ENCODE measurements at places on chromosomes 12 and 14. TPM values are rescaled to one million over a fixed set of nuclear protein-coding genes. Genes with fewer than 3 reads are reported as not detected.
A peak's percentile ranks its signal among the peaks of the same experiment; 100 is the strongest.

The NGB gene
- not detected for total RNA-seq

The HOXC13 gene
- not detected for total RNA-seq

The NTN4 gene
- total RNA-seq = 85.3 TPM

- DNase-seq = peak; percentile 95
These were observed 20.7 kb upstream of the NEK9 start for GRCh38 chr14:75147423-75148071.

The CLSTN3 gene
- 6.1 TPM for total RNA-seq

DNA sequence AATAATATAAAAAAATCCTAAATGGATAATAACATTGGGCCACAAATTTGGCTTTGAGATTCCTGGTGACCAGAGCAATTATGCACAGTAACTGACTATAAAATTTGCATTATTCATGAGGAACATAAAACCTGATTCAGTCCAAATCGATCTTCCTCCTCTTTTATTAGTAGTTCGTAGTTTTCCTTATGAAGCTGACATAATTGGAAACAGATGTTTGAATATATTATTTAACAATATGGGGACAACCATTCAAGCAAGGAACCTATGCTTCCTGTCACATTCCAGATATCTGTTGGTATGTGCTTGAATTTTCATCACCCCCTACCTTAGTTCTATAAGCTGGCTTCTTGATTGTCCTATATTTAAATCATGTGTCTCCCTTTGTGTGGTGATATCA lies 34.9 kb downstream of the CCDC175 start:
- no peak for DNase-seq

DNA sequence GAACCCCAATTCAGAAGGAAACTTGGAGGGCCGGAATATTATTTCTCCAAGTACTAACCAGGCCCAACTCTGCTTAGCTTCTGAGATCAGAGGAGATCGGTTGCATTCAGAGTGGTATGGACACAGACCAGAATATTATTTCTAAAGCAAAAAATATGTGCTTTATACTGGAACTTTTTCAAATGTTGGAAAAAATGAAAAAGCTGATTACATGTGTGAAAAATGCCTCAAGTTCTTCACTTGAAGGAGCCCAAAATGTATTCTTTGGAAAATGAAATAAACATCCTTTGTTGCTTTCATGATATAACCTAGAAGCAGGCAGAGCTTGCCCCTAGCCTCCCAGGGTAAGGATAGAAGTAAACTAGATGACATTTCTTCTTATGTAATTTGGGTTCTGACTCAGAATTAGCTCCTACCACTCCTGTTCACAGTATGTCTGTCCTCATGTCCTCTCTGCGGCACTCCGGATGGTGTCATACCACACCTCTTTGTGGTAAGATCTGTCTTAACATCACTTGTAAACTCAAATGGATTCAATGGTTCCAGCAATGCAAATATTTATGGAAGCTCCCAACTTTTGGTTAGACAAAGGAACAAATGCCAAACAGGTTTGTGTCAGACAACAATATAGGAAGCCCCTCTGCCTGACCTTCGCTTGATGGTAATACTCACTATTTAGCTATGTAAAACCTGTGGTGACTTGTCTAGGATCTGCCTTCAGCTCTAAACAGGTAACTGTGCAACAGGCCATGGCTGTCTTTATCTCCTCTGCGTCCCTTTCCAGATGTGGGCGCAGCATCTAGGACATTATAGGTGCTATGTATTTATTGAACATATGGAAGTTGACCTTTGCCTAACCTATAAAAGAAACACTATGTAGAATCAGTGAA lies 178.5 kb downstream of the SSPN start:
- no peak for DNase-seq

DNA sequence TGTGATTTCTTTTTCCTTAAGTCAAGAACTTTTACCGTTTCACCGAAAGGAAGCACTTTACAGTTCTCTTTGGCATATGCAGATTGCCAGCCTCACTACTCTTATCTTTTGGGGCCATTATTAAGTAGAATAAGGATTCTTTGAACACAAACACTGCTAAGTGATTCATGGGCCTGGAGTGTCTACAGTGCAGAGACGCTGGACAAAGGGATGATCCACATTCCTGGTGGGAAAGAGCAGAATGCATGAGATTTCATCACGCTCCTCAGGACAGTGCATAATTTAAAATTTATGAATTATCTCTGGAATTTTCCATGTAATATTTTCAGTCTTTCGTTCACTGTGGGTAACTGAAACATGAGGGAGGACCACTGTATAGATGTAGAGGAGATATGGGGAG lies 90.2 kb downstream of the TTLL5 start:
- no peak for DNase-seq

DNA sequence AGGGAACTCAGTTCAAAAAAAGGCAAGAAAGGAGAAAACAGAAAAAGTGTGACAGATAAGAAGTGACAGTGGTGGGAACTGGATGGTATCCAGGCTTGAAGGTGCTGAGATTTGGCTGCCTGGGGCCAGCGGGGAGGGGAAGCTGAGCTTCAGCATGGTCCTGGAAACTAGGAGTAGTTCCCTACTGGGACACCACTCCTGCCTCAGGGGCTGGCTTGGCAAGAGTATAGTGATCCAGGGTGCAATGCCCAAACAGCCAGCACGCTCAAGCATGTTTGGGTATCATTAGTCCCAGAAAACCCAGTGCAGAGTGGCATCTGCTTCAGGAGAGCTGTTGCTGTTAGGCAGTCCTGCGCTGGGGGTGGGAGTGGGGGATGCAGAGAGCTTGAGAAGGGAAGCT lies 49.5 kb upstream of the KTN1 start:
- DNase-seq = no peak

GRCh38 chr14:20485900-20486299 lies 16.7 kb downstream of the PNP start:
- no peak for DNase-seq

- no peak for DNase-seq
These were observed 96.8 kb downstream of the PPHLN1 start for GRCh38 chr12:42422785-42423184.

GRCh38 chr14:37709419-37710195 lies 114.2 kb downstream of the TTC6 start:
- no peak for DNase-seq

- DNase-seq = no peak
These were observed 1505.5 kb upstream of the TMEM132C start for GRCh38 chr12:126761420-126761819.

- peak; percentile 77 for DNase-seq
These were observed 395.5 kb downstream of the ZFP36L1 start for GRCh38 chr14:68397371-68397811.

The STAC3 gene
- total RNA-seq = 0.48 TPM

DNA sequence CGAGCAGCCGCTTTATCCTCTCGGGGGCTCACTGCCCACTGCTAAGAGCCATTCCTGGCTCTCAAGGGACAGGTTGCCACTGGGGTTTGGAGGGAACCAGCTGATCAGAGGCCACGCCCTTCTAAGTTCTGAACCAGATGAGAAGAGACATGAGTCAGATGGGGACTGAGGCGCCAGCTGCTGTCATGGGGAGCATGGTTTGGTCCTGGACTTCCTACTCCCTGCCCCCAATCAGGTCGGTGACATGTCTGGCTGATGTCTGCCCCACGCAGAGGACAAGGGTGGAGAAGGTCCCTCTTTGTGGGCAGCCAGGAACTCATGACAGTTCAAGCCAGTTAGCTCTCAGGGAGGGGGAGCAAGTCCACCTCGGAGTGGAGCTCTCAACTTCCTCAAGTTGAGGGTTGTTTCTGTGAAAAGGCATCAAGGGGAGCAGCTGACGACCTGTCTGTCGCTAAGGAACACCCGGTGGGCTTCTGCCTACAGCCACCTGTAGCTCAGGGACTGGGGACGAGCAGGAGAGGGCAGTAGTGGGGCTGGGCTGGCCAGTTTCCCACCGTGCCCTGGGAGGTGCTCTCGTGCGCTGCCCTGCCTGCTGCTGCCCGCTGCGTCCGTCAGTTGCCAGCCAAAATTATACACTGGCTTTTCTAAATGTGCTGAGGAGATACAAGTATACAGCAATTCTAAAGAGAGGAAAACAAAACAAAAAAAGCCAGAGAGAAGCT lies 20.5 kb downstream of the PSMC1 start:
- DNase-seq = no peak

The RNASE9 gene
- total RNA-seq = not detected

DNA sequence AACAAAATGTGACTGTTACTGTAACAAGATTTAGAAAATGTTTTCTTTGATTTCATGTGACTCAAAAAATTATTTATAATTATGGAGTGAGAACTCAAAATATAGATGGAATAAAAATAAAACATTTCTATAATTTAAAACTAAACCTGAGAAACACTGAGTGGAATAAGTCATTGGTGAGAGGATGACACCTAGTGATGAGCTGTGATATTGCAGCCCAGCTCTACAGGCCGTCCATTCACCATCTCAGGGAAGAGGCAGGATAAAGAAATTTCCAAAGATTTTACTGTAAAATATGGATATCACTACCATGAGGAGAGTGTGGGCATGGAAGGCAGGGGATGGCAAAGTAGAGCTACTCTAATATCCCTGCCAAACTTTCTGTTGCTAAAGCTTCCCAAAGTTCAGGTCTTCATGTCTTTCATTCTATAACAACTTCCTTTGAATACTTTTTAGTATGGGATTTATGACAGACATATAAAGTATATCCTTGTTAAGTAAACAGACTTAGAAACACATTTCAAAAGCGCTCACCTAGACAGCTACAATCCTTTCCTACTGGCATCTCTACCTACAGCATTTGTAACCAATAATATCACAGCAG lies 308.0 kb downstream of the ITPR2 start:
- DNase-seq = no peak

DNA sequence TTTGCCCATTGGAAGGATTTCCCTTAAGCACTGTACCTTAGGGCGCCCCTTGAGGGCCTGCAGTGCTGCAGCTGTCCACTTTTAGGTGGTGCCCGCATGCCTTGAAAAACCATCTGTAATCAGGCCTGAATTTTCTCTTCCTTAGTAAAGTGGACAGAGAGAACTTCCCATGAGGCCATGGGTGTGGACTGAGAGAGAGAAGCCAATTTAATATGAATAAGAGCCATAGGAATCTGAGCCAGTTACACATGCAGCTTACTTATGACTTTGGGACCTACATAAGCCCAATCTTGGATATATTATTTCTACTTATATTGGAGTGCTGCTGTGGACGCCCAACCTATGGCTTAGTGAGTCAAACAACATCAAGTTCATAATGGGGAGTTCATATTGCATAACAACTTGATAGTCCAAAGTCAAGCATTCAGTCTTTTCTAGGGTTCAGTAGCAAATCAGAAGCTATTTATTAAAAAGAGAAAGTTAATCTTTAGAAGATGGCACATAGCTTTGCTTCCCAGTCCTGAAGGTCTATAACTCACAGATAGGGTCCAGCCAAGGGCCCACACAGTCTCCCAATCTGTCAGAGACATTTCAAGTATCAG lies 11.1 kb upstream of the ETV6 start:
- DNase-seq = no peak

The CCDC175 gene
- total RNA-seq = not detected

GRCh38 chr14:88154926-88155325 lies 150.0 kb downstream of the GPR65 start:
- no peak for DNase-seq

DNA sequence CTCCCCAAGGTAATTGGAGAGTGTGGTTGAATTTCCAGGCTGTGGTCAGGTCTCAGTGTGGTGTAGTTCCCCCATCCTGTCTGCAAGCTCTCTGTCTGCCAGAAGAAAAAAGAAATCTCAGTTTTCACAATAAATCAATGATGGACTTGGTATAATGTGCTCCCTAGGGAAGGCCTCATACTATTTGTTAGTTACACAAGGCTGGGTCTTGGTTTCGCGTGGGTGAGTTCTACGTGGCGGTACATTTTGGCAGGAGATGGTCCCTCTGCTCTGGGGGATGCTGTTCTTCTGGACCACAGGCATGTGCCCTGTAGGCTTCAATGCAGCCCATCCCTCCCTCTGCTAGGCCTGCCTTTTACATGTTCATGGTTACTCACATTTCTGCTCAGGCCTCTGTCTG lies 206.4 kb upstream of the PELI2 start:
- DNase-seq = no peak

The KLHL33 gene
- 0.35 TPM for total RNA-seq

DNA sequence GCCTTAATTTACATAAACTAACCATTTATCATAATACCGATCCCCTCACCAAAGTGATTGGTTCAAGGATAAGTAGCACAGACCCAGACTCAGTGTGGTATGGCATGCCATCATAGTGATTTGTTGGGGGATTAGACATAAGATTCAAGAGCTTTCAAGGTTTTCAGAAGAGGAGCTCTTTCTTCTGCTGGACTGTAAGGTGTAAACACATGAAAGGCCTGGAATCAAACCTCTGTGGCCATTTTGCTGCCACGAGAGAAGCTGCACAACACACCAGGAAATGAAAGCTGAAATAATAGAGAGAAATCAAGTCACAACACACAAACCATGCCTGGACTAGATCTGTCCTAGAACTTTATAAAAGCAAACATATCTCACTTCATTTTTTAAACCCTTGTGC lies 30.8 kb downstream of the BTG1 start:
- DNase-seq = no peak

The CABP1 gene
- total RNA-seq = 0.71 TPM

DNA sequence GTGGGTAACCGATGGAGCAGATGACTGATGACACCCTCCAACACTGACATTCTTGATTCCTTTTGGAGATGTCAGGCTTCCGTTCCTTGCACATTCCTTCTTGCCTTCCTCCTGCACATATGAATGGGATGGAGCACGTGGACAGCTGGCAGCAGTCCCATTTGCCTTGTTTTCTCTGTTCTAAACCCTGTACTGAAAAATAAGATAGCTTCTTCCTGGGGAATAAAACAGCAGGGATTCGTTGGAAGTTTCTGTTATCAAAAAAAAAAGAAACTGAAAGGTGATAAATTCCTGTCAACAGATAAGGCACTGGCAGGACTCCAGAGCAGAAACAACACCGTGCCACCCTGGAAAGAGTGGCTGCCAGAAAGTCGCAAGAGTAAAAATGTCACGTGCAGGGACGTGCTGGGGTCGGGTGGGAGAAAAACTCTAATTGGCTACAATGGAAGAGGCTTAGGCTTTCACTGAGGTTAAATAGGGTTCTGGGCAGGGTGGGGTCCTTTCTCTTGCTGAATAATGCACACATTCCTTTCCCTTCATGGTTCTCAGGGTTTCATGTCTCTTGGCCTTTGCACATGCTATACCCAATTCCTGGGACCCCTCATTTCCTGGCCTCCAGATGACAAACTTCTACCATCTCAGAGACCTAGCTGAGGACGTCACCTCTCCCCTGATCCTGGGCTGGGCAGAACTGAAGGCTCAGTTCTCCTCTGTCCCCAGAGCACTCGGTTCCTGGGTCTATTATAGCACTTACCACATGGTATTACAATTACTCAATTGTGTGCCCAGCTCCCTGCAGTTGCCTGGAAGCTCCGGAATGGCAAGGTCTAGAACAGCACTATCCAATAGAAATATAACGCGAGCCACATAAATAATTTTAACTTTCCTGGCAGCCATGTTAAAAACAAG lies 7.0 kb upstream of the NUAK1 start:
- DNase-seq = peak; percentile 68

The PELI2 gene
- 4.4 TPM for total RNA-seq

Measured in right atrium auricular region (tissue), 2 donors.